ENCODE measurements at places on chromosomes 11 and 22.

DNA sequence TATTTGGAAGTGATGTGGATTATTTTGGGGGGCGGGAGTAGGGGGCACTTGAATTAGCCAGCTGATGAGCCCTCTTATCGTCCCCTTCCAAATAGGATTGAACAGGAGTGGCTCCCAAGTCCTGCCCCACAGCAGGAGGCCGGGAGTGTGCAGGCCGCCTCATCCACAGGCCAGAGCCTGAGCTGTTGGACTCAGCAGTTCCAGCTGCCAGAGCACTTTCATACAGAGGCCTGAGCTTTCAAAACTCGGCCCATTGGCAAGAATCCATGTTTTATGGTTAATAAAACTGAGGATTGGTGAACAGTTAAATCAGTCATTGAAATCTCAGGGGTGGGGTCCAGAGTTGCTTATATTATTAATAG lies 9.6 kb downstream of the FAM118A start:
- peak; percentile 29 for DNase-seq

- DNase-seq = peak; percentile 4
Observed at GRCh38 chr11:127493330-127494022, 492.9 kb upstream of the KIRREL3 start.

DNA sequence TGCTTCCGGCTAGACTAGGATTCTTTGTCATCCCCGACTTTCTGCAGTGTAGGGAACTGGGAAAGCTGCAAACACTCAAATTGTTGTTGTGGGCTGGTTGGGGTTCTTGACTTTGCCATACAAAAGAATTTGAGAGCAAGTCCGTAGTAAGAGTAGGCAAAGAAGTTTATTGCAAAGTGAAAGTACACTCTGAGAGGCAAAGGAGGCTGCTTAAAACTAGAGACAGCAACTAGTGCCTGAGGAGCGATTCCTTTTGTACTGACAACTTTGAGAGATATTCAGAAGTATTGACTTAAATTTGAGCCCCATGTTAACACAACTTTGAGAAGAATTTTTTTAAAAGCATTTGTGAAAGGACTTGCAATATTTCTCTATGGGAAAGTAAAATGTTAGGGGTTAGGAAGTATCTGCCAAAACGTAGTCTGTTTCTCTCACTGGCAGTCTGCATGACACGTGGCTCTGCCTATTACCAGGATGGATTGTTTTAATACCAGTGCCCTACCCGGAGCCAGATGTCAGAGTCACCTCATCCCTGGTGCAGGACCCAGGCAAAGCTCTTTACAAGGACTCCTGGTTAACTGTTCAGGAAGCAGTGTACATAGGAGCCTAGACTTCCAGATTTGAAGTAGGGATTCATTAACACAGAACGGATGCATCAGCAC lies 85.0 kb upstream of the CLPB start:
- DNase-seq = peak; percentile 24

GRCh38 chr11:44858796-44859527 lies 91.7 kb downstream of the TP53I11 start:
- DNase-seq = peak; percentile 20

DNA sequence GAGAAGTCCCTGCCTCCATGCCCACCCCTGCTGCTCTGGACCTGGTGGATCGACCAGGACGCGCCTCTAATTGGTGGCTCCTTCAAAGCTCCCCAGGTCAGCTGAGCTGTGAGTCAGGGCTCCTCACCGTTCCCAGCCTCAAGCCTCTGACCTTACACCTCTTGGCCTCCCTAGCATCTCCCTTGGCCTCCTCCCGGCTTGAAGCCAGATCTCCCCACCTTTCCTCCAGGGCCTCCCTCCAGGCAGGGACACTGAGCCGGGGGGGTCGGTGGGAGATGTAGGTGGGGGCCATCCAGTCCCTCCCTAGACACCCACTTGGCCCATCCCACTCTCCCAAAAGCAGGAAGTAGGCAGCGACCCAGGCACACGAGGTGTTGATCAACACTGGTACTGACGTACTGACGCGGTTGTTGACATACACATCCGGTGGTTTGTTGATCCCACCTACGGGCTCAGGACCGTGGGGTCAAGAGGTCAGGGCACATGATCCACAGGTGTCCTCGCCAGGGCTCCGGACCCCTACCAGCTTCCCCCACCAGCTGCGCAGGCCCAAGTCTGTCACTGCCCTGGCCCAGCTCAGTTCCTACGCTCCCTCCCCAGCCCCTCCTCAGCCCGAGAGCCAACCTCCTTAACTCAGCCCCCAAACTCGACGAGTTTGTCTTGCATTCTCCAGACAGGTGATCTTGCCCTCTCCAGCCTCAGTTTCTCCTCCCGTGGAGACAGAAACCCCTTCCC lies 802 bp downstream of the ATG2A start:
- peak; percentile 66 for DNase-seq

DNA sequence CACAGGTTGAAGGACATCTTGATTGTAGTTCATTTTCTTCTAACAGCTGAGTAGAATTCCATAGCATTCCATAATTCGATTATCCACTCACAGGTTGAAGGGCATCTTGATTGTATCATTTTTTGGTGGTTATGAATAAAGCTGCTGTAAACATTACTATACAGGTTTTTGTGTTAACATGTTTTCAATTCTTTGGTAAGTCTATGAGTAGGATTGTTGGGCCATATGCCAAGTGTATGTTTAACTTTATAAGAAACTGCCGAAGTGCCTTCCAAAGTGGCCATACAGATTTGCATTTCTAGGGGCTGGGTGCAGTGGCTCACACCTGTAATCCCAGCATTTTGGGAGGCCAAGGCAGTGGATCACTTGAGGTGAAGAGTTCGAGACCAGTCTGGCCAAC lies 44.6 kb downstream of the ANKRD42 start:
- no peak for DNase-seq

GRCh38 chr22:43825651-43826050 lies 13.5 kb upstream of the EFCAB6 start:
- no peak for DNase-seq

GRCh38 chr11:79482800-79483199 lies 42.0 kb upstream of the TENM4 start:
- DNase-seq = no peak

DNA sequence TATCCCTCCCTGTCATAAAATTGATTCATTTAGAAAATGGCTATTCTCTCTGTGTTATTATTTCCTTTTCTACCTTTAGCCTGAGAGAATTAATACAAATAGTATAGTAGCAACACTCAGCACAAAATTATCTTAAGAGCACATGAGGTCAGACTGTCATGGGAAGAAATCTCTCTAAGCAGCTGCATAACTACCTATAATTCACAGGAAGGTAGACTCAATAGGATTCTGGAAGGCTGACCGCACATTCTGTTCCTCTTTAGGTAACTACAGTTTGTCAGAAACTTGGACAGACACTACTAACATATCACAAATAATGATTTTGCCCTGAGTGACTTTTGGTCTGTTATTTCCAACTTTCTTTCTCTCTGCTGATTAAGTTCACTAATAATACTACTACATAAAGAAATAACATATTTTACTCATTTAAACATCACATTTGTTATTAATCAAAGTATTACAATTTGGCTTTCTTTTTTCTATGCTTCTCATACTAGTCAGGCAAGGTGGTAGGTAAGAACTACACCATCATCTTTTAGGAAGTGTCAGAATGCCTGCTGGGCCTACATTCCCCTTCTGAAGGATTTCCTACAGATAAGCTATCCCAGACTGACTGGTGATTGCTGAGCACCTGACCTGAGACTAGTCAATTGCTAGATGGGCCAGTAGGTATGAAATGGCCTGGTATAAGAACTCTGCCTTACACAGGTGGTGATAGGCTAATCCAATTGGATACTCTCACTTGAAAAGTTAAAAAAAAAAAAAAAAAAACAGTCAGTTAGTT lies 325.1 kb downstream of the DLG2 start:
- no peak for DNase-seq

DNA sequence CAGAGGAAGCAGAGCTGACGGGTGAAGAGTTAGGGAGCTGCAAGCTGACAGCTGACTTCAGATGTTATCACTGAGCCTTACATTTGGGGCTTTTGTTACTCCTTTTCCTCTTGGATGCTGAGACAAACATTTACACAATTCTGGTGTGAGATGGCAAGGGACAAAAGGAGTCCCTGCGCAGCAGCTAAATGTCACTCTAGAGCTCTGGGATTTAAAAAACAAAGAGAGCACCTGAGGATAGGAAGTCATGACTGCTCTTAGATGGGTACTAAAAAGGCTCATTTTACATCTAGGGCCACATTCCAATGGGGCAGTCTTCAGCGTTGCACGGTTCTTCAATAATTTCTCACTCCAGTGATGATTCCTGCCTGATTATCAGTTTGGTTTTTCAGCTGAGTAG lies 204.5 kb downstream of the RAB38 start:
- DNase-seq = no peak

DNA sequence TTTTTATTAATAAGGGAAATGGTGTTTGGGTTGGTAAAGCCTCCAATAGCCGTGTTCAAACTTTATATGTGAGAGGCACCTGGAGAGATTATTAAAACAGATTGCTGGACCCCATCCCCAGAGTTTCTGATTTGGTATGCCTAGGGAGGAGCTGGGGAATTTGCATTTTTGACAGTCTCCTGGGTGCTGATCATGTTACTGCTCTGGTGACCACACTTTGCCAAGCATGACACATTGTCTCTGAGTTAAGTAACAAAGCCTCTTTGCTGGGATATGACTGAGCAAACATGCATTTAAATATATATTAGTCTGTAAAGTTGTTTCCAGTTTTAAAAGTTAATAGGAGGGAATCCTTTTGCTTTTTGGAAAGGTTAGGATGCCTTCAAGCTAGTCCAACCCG lies 140.4 kb downstream of the NAV2 start:
- DNase-seq = no peak

Data from mesenchymal stem cell (in vitro differentiated cells and primary cell).